Thoracic aorta (tissue), 2 donors: ENCODE measurements at places on chromosomes 11 and 22. TPM values are rescaled to one million over a fixed set of nuclear protein-coding genes. Genes with fewer than 3 reads are reported as not detected.

The LRRN4CL gene
- 10.5 TPM for total RNA-seq

The PTPRCAP gene
- total RNA-seq, result 7.2 TPM

The GAL gene
- total RNA-seq, result not detected

The H19 gene
- 85.8 TPM for total RNA-seq
